ENCODE measurements at places on chromosomes 3 and 15.

DNA sequence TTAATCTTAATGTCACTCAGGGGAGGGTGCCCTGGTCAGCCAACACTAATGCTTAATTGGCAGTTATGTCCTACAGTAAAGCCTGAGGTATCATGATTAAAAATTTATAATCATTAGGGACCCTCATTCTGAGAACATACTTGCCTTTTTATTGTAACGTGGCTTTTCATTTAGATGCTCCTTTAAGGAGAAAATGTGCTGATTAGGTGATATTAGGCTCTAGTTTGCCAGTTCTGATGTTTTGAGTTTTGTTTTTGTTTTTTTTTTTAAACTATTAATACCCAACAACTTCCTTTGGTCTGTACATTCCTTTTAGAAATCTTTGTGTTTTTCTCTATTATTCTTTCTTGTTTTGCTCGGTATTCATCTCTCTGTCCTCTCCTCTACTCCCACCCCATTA is 10.3 kb downstream of the GTF2E1 start:
- DNase-seq = no peak

DNA sequence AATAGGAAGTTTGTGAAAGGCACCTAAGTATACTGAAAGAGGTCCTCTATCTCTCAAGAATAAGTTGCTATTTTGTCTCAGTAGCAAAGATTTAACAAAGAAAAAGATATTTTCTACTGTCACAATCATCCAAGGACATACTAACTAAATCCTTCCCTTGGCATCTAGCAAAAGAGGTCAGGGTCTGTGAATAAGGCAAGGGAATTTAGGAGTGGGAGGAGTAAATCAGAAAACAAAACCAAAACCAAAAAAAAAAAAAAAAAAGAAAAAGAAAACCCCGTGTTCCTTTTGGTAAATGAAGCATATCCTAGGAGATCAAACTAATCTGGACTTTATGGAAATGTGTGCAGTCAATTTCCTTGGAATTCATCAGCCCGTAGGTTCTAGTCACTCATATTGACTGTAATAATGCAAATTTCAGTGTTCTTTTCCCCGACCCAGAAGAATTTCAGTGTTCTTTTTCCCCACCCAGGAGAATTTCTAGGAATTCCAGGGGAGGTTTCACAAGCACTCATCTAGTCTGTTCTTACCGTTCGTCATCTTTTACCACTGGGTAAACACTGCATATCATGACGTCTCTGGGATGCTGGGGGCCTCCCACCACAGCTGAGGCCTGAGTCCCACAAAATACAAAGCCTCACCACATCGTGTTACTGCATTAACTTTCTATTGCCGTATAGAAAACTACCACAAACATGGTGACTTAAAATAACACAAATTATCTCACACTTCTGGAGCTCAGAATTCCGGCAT is 113.8 kb upstream of the CCDC54 start:
- DNase-seq = no peak

DNA sequence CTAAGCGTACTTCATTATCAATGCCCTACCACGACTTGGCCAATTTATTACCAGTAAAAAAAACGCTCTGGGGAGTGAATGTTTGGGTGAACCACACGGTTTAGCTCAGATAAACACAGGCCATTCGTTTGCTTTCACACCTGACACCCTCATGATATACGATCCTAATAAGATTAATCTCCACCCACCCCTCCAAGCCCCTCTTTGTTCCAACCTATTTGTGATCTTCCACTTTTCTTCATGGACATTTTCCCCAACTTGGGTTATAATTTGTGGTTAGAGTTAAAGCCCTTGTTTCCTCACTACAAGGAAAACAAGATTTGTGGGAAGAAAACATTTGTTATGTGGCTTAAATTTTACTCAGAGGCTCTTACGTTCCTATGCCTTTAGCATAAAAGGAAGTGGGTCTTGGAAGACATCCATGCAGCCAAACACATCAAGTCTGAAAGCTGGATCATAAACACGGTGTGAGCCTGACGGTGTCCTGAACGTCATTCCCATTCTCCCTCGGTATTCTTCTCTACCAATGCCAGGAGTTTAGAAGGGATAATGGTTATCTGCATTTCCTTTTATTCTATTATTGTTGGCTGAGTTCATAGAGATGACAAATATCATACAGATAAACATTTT is 518.9 kb downstream of the NR2F2 start:
- no peak for DNase-seq

- DNase-seq = no peak
Observed at GRCh38 chr15:70792171-70792573, 28.8 kb upstream of the UACA start.

DNA sequence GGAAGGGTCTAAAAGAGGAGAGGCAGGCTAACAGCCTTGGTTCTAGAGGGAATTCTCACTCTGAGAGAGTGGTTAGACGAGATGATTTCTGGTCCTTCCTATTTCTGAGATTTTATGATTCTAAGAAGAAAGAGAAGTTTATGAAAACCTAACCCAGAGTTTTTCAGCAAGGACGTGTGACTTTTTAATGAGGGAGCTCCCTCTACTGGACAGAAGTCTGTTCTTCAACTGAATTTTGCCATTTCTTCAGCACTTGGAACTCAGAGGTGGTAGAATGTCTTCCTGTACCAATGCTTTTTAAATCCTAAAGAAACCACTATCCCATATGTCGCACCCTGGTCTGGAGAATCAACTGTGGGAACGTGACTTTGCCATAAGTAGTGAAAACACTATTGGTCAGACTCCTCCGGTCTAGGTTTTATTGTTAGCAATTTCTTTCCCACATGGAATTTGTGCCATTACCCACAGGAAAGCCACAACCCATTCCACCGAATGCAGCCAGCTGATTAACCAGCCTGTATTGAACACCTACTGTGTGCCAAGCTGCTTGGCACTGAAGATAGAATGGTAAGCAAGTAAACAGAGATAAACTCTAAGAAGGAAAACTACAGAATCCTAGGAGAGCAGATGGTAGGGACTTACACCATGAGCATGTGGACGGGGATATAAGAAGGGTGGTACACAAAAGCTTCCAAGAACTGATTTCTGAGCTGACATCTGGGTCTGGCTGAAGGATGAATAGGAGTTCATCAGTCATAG is 199.5 kb upstream of the LMCD1 start:
- DNase-seq = no peak

DNA sequence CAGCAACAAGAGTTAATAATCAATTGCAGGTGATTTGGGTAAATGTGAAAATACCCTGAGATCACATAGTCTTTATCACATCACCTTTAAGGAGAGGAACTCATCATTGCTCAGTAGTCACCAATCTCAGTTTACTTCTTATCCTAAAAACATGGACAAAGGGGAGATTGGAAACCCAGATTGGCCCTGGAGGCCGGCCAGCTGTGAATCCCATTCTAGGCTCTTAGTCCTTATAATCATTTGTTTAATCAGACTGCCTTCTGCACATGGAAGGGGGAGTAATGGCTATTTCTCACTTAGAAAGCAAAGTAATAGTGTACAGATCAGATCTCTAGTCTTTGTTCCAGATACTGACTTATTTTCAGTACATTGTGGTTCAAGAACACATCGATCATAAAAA is 37.2 kb upstream of the CPB1 start:
- no peak for DNase-seq

GRCh38 chr3:98600412-98601095 is 7.1 kb upstream of the CPOX start:
- DNase-seq = no peak

DNA sequence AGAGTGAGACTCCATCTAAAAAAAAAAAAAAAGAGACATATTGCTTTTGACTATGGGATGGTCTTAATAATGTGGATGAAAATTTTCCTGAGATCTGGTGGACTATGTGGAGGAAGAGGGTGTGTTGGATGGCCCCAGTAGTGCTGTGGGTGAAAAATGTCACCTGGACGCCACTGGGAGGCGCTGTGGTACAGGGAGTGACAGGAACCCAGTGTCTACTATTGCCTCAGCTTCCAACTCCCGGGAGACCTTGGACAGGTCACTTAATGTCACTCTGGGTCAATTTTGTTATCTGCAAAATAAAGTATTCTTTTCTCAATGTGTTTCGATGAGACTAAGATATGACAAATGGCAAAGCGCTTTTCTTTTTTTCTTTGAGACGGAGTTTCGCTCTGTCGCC is 27.7 kb upstream of the DCP1A start:
- peak; percentile 7 for DNase-seq

GRCh38 chr15:60076582-60077276 is 72.6 kb downstream of the FOXB1 start:
- DNase-seq = no peak

- DNase-seq = no peak
Observed at GRCh38 chr15:30865257-30865656, 38.5 kb upstream of the FAN1 start.

GRCh38 chr3:190130037-190130436 is 9.3 kb upstream of the P3H2 start:
- no peak for DNase-seq

DNA sequence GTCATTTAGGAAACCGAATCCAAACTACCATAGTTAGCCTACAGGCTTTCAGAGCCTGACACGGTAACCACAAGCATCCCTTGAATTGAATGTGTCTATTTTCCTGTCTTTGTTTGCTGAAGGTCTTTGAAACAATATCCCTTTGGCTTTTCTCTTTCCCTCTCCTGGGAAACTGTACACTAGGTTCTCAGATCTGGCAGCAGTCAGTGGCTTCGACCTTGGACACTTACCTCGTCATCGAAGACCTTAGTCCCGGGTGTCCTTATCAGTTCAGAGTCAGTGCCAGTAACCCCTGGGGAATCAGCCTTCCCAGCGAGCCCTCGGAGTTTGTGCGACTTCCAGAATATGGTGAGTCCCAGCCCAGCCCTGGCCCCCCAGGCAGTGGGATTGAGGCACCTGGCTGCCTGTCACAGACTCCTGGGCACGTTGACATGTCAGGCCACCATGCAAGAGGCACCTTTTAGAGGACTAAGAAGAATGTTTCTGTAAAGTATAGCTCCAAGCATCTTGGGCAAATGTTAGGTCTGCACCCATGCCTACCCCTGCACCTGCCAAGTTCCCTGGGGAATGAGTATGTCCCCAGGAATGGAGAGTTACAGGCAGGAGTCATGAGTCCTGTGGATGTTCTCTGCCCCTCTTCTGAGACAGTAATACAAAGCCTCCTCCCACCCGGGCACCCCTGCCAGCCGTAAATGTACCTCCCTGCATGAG is 30.4 kb upstream of the UMPS start:
- no peak for DNase-seq

DNA sequence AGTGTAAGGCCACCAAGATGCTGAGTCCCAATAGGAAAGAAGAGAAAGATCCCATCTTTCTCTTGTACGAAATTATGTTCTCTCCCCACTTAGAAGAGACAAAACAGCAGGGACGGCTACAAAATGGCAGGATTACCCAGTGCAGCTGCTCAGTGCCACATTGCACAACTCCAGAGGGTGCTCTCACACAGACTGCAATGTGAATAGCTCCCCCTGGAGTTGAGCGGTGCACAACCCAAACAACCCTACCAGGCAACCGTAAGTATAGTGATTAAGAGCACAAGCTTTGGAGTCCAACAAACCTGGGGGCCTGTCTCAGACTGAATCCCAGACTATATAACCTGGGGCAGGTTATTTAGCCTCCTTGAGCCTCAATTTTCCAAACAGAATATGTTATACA is 3.1 kb upstream of the BHLHE40 start:
- no peak for DNase-seq

GRCh38 chr3:193418576-193419373 is 40.2 kb upstream of the ATP13A5 start:
- no peak for DNase-seq

- DNase-seq = no peak
Observed at GRCh38 chr15:37767841-37768455, 166.5 kb upstream of the TMCO5A start.

- no peak for DNase-seq
Observed at GRCh38 chr3:100496711-100497261, 4.4 kb downstream of the TMEM45A start.

GRCh38 chr15:41490355-41490754 is 3.3 kb upstream of the ITPKA start:
- no peak for DNase-seq

DNA sequence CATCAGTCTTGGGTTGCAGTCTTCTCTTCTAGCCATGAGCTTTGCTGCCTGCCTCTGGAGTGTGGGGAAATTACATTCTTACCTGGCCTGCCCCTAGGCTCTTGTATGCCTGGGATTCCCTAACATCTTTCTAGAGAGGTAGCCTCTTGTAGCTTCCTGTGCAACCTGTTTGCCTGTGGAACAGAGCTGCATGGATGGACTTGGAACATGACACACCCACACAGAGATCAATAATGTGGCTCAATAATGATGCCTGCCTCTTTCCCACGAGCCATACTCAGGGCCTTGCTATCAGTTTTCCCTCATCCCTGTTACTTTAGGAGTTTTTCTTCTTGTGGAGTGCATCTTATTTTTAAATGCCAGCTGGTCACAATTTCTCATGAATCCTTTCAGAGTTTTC is 11.4 kb downstream of the CHCHD6 start:
- DNase-seq = no peak

- DNase-seq = peak; percentile 43
Observed at GRCh38 chr3:37862219-37862902, 681 bp downstream of the CTDSPL start.

GRCh38 chr15:64653757-64654156 is 121.6 kb downstream of the RBPMS2 start:
- no peak for DNase-seq

- no peak for DNase-seq
Observed at GRCh38 chr3:168998792-168999191, 664.7 kb downstream of the MECOM start.

DNA sequence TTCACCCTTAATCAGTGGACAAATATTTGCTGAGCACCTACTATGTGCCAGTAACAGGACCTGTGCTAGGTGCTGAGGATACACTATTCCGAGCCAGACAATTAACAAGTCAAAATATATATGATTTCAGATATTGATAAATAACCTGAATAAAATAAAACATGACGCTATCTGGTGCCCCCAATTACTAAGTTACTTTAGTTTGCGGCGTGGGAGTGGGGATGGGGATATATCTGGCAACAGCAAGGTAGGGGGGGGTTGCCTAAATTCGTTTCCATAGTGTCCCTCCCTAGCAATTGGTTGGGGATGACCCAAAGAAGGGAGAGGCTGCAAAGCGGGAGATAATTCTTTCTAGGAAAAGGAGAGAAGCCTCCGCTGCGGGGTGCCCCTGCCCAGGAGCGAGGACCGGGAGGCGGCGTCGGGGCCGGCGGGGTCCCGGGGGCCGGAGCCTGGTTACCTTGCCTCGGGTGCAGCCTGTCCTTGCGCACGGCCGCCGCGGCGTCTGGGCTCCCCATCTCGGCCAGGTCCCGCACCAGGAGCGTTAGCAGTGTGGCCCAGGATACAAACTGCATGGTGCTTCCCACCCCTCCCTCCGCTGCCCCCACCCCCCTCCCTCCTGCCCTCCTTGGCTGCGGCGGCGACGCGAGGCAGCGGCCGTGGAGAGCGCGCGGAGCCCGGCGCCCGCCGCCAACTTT is 567 bp downstream of the ADAMTS9 start:
- no peak for DNase-seq

- DNase-seq = no peak
Observed at GRCh38 chr3:11053926-11054503, 61.5 kb downstream of the SLC6A1 start.

- DNase-seq = no peak
Observed at GRCh38 chr3:146529021-146529420, 15.4 kb downstream of the PLSCR1 start.

- DNase-seq = no peak
Observed at GRCh38 chr3:126680667-126681055, 23.4 kb upstream of the CHCHD6 start.
